ENCODE measurements at places on chromosomes 2 and 18.

DNA sequence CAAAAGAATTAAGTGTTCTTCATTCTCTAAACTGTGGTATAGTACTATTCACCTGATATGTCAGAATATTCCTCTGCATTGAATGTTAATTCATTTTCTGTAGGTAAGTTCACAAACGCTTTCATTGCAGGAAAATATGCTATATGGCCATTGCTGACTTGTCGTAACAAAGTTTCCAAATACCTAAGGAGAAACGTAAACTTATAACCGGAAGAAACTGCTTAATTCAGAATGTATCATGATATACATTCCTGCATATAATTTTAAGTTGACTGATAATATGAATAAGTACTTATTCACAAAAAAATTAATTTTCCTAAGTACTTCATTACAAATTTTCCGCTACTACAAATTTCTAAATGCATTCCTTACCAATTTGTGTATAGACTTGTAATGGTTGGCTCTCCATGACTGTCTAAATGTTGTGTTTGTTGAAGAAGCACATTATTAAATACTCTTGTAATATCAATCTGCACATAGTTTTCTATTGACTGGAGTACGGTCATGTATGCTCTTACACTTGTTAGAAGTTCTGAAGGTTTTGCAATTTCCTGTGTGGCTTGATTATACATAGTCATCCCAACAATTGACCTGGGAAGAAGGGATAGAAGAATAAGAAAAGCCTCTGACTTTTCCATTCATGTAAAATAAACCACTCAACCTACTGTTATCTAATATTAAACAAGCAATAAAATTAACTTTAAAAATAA lies 85.4 kb downstream of the NCKAP1 start:
- no peak for DNase-seq

- no peak for DNase-seq
Measured at GRCh38 chr2:212939777-212940531, 211.5 kb downstream of the IKZF2 start.

DNA sequence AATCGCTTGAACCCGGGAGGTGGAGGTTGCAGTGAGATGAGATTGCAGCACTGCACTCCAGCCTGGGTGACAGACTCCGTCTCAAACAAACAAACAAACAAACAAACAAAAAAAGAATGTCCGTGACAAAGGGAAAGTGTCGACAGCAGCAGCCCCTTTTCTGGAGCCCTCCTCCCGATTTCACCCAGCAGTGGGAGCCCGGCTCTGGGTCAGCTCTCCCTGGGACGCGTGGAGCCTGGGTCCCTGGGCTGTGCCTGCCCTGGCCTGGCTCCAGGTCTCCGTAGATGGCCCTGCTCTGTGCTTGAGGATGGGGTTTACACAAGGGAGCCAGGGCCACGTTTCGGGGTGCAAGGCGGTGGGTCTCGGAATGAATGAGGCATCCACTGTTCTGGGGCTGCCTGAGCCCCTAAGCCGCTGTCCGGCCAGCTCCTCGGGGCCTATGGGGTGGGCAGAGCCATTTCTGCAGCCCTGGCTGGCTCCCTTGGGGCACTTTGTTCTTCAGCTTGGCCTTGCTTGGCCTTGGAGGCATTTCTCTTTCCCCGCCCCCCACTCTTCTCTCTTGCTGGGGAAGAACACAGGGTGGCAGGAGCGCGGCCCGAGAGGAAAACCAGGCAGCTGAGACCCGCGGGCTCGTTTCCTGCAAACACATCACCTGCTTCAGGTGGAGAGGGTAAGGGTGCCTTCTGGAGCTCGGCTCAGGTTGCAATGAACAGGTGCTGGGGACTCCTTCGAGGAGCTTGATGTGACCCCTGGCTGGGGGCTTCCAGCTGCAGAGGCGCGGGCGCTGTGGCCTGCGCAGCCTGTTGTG lies 29.1 kb downstream of the RTP5 start:
- no peak for DNase-seq

DNA sequence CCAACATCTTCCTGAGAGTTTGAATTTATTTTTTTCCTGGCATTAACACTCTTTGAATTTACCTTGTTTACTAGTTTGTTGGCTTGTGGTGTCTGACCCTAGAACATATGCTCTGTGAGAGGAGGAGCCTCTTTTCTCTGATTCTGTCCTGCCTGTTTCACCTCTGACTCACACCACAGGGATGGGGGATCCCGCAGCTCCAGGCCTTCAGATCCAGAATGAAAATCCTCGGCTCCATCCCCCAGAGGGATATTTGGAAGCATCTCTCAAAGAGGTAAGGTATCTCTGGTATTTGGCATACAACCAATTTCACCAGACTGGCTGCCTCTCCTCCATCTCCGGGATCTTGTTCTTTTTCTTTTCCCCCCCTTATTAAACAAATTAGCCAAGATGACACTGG lies 104.7 kb downstream of the GPR39 start:
- no peak for DNase-seq

DNA sequence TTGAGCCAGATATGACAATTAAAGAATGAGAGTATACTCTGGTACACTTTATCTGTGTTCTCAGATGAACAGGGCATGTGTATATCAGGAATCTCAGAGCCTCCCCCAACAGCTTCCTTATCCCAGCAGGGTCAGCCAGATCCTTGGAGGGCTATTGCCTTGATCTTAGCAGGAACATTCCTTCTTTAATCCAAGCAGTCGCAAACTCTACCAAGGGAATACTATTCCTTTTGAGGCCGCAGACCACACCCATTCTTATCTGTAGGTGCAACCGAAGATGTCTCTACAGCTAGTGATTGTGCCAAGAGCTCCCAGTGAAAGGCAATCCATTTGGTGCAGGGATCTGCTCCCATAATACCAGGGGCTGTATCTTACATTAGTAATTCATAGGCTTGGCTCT lies 118.3 kb upstream of the DOK6 start:
- no peak for DNase-seq

DNA sequence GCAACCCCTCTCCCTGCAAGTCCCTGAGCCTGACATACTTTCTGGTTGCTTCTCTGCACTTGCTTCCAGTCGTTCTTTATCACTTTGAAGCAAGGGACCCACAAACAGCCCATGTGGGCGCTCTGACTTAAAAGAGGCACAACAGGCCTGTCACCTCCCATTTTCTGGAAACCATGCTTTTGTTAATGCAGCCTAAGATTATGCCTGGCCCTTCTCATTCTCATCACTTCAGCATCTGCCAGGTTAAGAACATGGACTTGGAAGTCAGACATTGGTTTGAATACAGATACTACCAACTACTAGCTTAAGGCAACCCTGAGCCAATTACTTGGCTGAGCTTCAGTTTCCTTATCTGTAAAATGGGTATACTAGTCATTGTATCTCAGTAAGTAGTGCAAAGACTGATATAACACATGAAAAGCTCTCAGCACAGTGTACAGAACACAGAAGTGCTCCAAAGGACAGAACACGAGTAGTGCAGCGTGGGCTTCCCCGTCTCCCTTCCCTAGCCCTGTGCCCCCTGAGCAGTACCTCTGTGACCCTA lies 141.4 kb downstream of the TNS1 start:
- DNase-seq: no peak

- no peak for DNase-seq
Measured at GRCh38 chr2:54424555-54425163, 31.5 kb upstream of the SPTBN1 start.

- DNase-seq: no peak
Measured at GRCh38 chr2:101193033-101193626, 41.9 kb upstream of the TBC1D8 start.

DNA sequence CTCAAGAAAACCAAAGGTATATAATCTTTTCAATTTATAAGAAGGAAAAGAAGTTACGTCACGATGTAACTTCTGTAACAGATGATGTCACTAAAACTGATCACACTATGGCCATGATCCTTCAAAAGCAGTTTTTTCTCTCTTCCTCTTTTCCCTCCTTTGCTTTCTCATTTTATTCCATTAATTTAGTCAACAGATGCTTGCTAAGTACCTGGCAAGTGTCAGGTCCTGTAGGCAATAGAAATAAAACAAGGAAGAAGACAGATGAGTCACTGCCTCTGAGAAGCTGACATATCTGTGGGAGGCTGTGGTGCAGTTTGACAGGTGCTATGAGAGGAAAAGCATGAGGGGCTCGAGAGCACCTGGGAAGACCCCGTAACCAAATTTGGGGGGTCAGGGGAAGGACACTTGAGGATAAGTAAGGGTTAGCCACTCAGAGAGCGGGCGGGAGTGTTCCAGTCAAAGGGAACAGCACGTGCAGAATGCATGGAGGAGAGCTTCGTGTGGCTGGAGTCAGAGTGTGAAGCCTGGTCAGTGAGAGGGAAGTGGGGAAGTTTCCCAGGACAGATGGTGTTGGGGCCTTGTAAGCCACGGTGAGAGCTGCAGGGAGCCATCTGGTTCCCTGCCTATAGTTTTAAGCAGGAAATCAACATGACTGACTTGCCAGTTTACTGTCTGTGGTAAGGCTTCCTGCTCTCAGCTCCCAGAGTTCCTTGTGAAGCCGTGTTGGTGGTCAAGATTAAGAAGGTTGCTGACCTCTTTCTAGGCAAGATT lies 198.8 kb upstream of the FOSL2 start:
- no peak for DNase-seq

GRCh38 chr18:36805105-36805504 lies 23.7 kb downstream of the TPGS2 start:
- DNase-seq: no peak

GRCh38 chr2:158701101-158701500 lies 94.0 kb upstream of the DAPL1 start:
- DNase-seq: no peak

- DNase-seq: no peak
Measured at GRCh38 chr2:150357770-150358467, 129.5 kb downstream of the RND3 start.

DNA sequence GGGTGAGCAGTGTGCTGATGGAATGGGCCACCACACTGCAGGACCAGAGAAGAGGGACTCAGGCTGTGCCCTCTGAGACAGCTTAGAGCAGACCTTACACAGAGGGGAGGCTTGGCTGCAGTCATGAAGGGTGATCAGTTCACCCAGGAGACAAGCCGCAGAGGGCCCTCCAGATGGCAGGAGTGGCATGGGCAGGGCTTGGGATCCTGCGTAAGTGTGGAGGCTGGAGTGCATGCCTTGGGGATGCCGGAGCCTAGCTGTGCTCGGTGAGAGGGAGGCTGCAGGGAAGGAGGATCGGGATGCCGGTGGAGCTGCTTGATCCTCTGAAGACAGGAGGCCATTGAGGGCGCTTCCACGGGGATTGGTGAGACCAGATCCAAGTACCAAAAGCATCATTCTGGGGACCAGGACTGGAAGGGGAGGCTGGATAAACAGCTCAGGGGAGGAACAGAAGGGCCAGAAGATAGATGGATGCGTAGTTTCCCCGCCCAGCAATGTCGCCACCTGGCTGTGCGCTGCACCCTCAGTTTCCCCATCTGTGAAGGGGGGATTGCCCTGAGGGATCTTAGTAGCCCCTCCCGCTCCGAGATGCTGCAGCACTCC lies 163.4 kb downstream of the INHBB start:
- no peak for DNase-seq

DNA sequence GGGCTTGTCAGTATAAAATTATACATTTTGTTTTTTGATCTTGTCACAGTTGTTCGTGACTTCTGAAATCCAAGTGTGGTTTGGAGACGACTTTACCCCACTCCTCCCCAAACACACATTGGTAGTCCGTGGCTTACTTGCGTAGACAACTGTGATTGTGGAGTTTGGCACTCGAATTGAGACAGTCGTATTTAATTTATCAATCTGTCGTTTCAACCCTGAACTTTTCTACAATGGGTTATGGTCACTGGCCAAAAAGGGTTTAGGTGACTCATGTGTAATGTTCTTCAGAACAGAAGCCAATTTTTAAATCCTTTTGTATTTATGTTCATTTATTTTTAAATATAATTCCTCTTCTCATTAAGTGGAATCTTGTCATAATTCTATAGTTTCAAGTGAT lies 129.9 kb downstream of the SPTBN1 start:
- DNase-seq: no peak

DNA sequence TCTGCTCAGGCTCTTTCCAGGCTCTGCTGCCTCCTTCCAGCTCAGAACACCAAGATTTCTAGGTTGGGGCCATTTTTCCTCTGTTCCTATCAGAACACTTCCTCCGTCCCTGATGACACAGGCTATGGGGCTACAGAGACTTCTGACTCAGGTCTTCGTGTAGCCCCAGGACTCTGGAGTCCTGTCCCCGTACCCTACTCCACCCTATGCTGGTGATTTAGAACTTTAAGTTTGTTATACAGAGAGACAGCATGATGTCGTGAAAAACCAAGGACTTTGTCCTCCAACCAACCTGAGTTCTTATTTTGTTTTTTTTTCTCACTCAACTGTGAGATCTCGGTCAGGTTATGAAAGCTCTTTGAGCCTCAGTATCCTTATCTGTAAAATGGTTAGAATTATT lies 78.7 kb downstream of the HS1BP3 start:
- no peak for DNase-seq

DNA sequence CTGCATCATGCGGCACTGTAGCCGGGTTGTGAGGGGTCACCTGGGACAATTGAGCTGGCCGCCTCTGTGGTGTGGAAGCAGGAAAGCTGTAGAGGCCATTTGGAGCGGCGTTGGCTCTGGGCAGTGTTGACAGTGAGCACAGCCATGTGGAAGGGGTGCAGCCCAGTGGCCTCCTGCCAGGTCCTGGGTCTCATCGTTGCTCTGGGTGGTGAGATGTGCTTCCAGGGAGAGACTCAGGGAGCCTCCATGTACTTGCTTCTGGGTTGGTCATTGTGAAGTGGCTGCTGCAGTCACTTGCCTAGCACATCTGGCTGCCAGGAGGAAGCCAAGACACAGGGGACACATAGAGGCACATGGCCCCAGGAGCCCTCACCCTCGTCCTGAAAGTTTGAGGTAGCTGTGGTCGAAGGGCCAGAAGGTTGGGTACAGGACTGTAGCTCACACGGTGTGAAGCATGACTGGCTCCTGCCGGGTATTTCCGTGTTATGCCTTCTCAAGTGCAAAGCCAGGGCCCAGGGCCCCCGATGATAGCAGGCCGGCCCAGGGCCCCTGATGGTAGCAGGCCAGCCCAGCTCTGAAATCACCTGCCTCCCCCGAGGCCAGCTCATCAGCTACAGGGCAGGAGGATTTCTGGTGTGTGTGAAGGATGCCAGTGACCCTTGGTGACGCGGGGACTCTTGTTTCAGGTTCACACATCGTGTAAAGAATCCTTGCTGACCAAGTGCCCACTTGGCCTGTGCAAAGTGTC lies 82.6 kb downstream of the DGKD start:
- no peak for DNase-seq

GRCh38 chr2:77054938-77055337 lies 467.2 kb downstream of the LRRTM4 start:
- DNase-seq: no peak

DNA sequence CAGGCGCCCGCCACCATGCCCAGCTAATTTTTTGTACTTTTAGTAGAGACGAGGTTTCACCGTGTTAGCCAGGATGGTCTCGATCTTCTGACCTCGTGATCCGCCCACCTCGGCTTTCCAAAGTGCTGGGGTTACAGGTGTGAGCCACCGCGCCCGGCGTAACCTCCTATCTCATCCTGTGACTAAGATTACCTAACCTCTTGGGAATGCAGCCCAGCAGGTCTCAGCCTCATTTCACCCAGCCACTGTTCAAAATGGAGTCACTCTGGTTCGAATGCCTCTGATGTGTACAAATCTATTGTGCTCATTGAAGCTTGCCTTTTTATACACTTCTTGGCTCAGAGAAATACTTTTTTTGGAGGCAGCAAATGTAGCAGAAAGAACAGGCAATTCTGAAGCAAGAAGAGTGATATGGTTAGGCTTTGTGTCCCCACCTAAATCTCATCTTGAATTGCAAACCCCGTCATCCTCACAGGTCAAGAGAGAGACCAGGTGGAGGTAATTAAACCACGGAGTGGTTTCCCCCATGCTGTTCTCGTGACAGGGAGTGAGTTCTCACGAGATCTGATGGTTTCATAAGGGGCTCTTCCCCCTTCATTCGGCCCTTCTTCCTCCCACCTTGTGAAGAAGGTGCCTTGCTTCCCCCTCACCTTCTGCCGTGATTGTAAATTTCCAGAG lies 60.6 kb downstream of the SLC4A3 start:
- DNase-seq: no peak

GRCh38 chr2:213122725-213123124 lies 28.7 kb downstream of the IKZF2 start:
- no peak for DNase-seq
